ENCODE measurements at places on chromosomes 11 and 22. TPM values are rescaled to one million over a fixed set of nuclear protein-coding genes. Genes with fewer than 3 reads are reported as not detected.

DNA sequence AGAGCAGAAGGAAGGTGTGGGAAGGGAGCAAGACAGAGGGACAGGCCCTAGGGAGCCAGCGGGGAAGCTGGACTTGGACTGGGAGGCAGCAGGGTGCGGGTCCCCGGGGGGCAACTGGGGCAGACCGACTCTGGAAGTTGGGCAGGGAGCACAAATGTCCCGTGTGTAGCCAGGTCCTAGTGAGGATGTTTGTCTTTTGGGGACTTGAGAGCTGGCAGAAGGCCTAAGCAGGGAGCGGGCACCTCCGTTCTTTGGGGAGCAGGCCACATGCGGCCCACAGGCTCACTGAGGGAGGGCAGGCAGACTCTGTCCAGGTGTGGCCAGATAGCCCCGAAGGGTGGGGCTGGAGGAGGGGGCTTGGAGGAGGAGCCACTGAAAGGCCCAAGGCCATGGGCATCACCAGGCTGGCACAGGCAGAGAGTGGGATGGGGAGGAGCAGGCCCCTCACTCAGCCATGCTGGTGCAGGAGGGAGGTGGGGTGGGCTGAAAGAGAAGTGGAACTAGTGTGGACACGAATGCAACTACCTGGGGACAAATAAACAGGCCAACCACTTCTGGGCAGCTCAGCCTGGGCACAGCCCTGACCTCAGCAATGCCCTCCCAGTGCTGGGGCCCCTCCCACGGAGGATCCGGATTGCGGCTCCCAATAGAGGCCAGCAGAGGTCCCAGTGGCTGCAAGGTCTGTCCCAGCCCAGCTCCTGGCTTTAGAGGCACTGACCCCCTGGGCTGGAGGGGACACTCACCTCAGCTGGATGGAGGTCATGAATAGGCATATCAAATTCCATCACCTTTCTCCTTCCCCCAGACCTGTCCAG lies 1.3 kb upstream of the SCARF2 start:
- no peaks in the 10 kb centered on the region for H3K36me3 ChIP-seq

DNA sequence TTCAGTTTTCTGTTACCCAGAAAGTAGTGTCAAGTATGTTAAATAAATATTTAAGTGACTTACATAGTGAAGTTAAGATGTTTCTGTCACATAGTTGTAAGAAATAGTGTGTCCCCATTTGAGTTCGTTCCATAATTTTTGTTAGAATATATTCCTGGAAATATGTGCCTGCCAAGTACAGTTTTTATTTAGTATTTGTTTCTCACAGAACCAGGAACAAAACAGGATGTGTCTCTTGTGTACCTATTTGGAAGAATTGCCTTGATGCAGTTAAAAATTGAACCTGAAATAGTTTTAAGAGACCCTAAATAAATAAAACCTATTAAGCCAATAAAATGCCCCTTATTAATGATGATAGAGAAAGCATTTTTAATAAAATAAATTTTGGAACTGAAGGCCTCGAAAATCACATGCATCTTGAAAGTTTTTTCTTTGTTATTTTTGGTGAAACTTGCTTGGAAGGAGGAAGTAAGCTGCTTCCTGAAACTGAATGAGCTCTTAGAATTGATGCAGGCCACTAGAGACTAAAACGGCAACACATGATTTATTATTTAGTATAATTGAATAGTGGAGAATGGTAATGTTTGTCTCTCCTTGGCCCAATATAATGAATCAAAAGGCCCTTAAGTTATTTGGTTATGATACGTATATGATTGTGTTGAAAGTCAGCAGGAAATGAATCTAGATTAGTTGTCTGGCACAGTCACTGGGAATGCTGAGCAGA lies 55.9 kb downstream of the SWAP70 start:
- H3K27me3 ChIP-seq: no peaks in the 10 kb centered on the region
- H3K27ac ChIP-seq: peak overlapping the region; percentile 46
- no peak for DNase-seq
- no peaks in the 10 kb centered on the region for H3K4me1 ChIP-seq

- H3K4me3 ChIP-seq: no peak overlapping the region
- H3K27me3 ChIP-seq: no peaks in the 10 kb centered on the region
- no peaks in the 10 kb centered on the region for H3K4me1 ChIP-seq
- H3K27ac ChIP-seq: no peak overlapping the region
- DNase-seq: peak; percentile 47
- no peaks in the 10 kb centered on the region for H3K36me3 ChIP-seq
Observed at GRCh38 chr22:24803064-24803542, 2.9 kb upstream of the SGSM1 start.

Gene EXPH5
- 9.7 TPM for total RNA-seq

Gene SPATA19
- total RNA-seq: not detected

Gene TNNT3
- total RNA-seq: not detected

- H3K4me3 ChIP-seq: no peak overlapping the region
- H3K36me3 ChIP-seq: peaks cover 74% of the 10 kb centered on the region
- DNase-seq: no peak
- H3K27me3 ChIP-seq: no peaks in the 10 kb centered on the region
Observed at GRCh38 chr11:121488641-121489040, 35.9 kb upstream of the SORL1-AS1 start.

- H3K27me3 ChIP-seq: no peaks in the 10 kb centered on the region
- H3K27ac ChIP-seq: no peak overlapping the region
- DNase-seq: no peak
- no peaks in the 10 kb centered on the region for H3K4me1 ChIP-seq
- H3K36me3 ChIP-seq: no peaks in the 10 kb centered on the region
Observed at GRCh38 chr22:40603088-40603605, 33.4 kb downstream of the MRTFA start.

- H3K4me3 ChIP-seq: no peak overlapping the region
- no peak overlapping the region for H3K27ac ChIP-seq
- H3K4me1 ChIP-seq: no peaks in the 10 kb centered on the region
- no peaks in the 10 kb centered on the region for H3K36me3 ChIP-seq
- DNase-seq: peak; percentile 7
Observed at GRCh38 chr22:36546932-36547331, 18.0 kb upstream of the EIF3D start.

DNA sequence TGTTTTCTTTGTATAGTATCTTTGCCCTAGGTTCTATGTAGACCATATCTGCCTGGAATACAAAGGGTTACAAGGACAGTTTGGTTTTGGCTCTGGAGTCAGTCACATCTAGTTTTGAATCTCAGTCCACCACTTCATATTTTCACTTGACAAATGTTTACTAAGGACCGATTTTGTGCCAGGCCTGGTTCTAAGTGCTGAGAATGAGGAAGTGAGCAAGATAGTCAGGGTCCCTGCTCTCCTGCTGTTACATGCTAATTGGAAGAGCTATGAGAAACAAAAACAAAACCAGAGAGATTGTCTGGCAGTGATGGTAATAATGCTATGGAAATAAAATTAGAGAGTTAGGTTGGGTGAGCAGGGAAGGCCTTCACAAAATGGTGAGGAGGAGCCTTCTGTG lies 66.1 kb upstream of the ARHGAP20 start:
- no peak overlapping the region for H3K4me3 ChIP-seq
- no peaks in the 10 kb centered on the region for H3K27me3 ChIP-seq
- H3K4me1 ChIP-seq: no peaks in the 10 kb centered on the region
- no peak for DNase-seq

Gene SAA2
- total RNA-seq: 3,864 TPM

GRCh38 chr11:11039208-11039965 lies 181.5 kb upstream of the ZBED5 start:
- no peak overlapping the region for H3K4me3 ChIP-seq
- H3K4me1 ChIP-seq: no peaks in the 10 kb centered on the region
- H3K36me3 ChIP-seq: no peaks in the 10 kb centered on the region
- H3K27me3 ChIP-seq: no peaks in the 10 kb centered on the region

- no peak overlapping the region for H3K27ac ChIP-seq
- no peak overlapping the region for H3K4me3 ChIP-seq
- no peaks in the 10 kb centered on the region for H3K36me3 ChIP-seq
- H3K4me1 ChIP-seq: no peaks in the 10 kb centered on the region
- no peaks in the 10 kb centered on the region for H3K27me3 ChIP-seq
Observed at GRCh38 chr11:90423378-90423777, 200.5 kb upstream of the CHORDC1 start.

- peaks cover 9% of the 10 kb centered on the region for H3K27me3 ChIP-seq
- peak overlapping the region; percentile 36 for H3K4me3 ChIP-seq
- peaks cover 15% of the 10 kb centered on the region for H3K4me1 ChIP-seq
- peak; percentile 80 for DNase-seq
- peak overlapping the region; percentile 57 for H3K27ac ChIP-seq
- H3K36me3 ChIP-seq: no peaks in the 10 kb centered on the region
Observed at GRCh38 chr11:118610773-118611432, 3.5 kb downstream of the PHLDB1 start.

- DNase-seq: no peak
- H3K36me3 ChIP-seq: no peaks in the 10 kb centered on the region
- H3K4me3 ChIP-seq: no peak overlapping the region
- no peak overlapping the region for H3K27ac ChIP-seq
- H3K4me1 ChIP-seq: no peaks in the 10 kb centered on the region
Observed at GRCh38 chr11:72313912-72314598, 70.1 kb upstream of the PHOX2A start.

DNA sequence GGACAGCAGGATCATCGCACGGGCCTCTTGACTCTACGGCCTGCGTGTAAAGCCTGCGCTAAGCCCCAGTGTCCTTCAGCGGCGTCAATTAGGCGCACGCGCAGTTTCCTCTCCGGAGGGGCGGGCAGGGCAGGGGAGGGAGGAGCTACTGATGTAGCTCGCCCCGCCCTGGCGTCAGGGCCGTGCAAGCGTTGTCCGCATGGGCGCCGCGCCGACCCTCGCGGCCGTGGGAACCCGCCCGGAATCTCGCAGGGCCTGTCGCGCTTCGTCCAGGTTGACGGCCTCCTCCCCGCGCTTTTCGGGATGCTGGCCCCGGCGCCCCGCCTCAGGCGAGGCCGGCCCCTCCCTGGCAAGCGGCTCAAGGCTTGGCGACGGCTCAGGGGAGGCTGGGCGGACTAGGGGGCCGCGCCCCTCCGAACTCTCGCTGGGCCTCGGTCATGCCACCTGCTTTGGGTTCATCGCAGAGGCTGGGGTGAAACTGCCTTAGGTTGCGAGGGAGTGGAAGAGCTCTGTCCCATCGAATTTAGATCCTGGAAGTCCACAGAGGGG lies 61.1 kb downstream of the ST3GAL4 start:
- H3K4me1 ChIP-seq: peaks cover 3% of the 10 kb centered on the region
- peak overlapping the region; percentile 47 for H3K27ac ChIP-seq
- H3K36me3 ChIP-seq: peaks cover 2% of the 10 kb centered on the region
- peak overlapping the region; percentile 33 for H3K4me3 ChIP-seq
- DNase-seq: peak; percentile 90
- no peaks in the 10 kb centered on the region for H3K27me3 ChIP-seq

Gene SCGB1C1
- total RNA-seq: not detected

DNA sequence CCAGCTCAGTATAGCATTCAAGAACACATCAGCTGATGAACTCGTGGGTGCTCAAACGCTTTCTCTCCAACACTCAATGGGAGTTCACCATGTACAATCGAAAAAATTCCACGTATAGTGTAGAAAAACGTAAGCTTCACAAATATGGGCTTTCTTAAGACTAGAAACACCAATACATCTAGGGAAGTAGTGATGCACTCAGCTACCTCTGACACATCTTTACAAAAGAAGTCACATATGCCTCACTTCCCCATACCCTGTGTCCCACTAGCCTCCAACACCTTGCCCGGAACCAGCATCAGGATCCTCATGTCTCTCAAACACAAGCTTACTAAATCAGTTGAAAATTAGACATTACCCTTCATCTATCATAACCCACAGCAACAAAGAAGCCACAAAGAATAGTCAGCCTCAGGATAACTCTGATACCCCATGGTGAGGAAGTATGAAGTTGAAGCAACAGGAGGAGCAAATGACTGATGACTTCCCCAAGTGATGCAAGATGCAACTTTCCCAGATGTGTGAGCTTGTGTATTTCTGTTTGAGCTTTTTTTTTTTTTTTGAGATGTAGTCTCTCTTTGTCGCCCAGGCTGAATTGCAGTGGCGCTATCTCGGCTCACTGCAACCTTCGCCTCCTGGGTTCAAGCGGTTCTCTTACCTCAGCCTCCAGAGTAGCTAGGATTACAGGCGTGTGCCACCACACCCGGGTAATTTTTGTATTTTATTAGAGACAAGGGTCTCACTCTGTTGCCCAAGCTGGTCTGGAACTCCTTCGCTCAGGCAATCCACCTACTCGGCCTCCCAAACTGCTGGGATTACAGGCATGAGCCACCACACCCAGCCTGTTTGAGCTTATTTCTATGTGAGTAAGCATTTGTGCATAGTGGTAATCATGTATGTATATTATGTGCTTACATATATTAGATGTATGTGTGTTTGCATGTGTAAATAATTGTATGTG lies 8.5 kb upstream of the DENND5A start:
- no peaks in the 10 kb centered on the region for H3K27me3 ChIP-seq
- no peak for DNase-seq
- no peak overlapping the region for H3K27ac ChIP-seq
- H3K36me3 ChIP-seq: no peaks in the 10 kb centered on the region
- no peak overlapping the region for H3K4me3 ChIP-seq

Gene APOBEC3B
- 1.1 TPM for total RNA-seq

All from right lobe of liver (tissue), 6 donors.